ENCODE measurements at places on chromosomes 7 and 10.

GRCh38 chr10:80579181-80579763, 41.6 kb downstream of the SH2D4B start:
- no peak for DNase-seq

- DNase-seq: no peak
These were observed 458.8 kb upstream of the LRRTM3 start for GRCh38 chr10:66467042-66467441.

DNA sequence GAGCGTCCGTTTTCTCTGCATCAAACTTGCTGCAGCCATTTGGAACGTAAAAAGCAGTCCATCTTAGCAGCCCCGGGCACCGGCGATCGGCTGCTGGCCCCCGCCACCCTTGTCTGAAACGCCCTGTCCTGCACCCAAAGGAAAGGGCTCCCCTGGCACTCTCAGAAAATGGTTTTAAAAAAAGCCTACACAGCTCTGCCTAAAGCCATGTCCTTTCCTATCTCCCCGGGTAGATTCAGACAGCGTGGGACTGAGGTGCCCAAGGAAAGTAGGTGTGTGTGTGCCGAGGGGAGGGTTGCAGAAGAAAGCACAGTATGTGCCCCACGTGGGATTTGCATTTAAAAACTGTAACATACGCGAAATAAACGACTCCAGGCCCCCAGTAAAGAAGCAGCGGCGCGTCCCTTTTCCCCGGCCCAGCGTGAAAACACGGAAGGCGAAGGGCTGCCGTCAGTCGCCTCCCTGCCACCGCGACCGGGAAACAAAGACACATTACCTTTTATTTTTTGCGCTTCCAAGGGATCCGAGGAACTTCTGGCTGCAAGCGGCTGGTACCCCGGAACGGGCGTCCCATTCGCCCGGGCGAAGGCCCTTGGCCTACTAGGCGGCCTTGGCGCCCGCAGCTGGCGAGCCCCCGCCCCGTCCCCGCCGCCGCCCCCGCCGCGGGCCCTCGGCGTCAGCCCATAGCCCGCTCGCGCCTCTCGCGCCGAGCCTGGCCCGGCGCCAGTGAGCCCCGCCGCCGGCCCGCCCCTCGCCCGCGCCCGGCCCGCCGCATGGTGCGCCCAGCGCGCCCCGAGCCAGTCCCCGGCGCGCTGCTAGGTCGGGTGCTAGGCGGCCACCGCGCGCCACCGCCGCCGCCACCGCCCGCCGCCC, 304.6 kb downstream of the PRPF18 start:
- DNase-seq: peak; percentile 63

GRCh38 chr10:50325449-50326171, 74.3 kb upstream of the ASAH2 start:
- peak; percentile 48 for DNase-seq

DNA sequence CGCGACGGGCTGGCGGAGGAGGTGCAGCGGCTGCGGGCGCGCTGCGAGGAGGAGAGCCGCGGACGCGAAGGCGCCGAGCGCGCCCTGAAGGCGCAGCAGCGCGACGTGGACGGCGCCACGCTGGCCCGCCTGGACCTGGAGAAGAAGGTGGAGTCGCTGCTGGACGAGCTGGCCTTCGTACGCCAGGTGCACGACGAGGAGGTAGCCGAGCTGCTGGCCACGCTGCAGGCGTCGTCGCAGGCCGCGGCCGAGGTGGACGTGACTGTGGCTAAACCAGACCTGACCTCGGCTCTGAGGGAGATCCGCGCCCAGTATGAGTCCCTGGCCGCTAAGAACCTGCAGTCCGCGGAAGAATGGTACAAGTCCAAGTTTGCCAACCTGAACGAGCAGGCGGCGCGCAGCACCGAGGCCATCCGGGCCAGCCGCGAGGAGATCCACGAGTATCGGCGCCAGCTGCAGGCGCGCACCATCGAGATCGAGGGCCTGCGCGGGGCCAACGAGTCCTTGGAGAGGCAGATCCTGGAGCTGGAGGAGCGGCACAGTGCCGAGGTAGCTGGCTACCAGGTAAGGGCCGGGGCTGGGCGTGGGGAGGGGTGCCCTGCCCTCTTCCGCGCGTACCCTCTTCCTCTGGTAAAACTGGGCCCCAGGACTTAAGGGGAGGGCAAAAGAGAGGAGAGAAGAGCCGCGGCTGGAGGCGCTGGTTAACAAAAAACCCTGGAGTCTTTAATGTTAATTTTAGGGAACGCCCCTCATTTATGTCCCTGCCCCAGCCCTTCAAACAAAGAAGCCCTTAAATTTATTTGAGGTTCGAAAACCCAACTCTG, 987 bp downstream of the INA start:
- peak; percentile 47 for DNase-seq

- peak; percentile 74 for DNase-seq
These were observed 52.2 kb downstream of the GPR158 start for GRCh38 chr10:25226775-25227682.

GRCh38 chr10:77027576-77027975, 610.0 kb downstream of the KCNMA1 start:
- no peak for DNase-seq

- DNase-seq: no peak
These were observed 25.0 kb downstream of the GTF2IRD1 start for GRCh38 chr7:74478671-74479065.

DNA sequence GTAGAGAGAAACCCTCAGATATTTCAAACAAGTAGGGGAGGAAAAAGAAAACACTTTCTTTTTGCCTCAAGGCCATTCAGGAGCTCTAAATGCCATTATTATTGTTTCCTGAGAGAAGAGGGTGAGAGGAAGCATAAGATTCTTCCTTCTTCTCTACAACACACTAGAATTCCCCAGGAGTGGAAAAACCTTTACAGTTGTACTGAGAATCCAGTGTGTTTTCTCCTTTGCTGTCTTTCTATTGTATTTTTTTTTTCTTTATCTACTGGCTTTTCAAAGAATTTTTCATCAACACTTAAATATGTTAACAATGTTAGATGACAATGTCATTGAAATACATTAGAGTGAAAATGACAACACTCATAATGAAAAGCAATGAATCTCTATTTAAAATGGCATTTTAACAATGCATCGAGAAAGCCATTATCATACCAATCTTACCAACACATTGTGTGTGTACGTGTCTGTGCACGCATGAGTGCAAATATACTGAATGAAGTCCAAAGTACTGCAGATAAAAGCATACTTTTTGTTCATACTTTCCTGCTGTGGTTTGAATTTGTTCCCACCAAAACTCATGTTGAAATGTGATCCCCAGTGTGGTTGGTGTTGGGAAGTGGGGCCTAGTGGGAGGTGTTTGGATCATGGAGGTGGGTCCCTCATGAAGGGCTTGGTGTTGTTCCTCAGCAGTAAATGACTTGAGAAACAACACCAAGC, 24.2 kb upstream of the MACC1 start:
- no peak for DNase-seq

GRCh38 chr10:29081951-29082685, 206.8 kb upstream of the LYZL1 start:
- DNase-seq: no peak

DNA sequence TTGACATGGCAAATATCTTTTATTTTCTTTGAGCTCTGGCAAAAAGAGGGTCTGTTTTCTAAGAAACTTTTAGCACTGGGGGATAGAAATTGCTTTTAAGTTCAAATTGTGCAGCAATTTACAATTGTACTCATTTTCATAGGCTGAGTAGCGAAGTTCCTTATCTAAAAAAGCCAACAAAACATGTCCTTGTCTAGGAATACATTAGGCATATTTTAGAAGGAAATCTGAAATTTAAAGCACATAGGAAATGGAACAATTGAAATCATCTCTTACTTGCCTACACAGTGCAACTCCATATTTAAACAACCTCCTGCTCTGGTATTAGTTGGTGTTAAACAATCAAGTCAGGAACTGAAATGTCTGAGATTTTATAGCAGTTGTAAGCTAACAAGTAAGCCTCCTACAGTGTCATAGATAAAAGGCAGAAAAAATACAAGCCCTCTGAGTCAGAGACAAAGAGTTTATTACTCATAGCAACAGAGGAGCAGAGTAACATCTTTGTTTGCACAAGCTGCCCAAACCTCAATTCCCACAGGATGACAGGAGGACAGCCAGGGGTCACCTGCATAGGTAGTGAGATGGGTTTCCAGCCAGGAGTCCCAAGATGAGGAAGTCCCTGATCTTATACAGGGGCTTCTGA, 280.2 kb upstream of the HGF start:
- peak; percentile 6 for DNase-seq

DNA sequence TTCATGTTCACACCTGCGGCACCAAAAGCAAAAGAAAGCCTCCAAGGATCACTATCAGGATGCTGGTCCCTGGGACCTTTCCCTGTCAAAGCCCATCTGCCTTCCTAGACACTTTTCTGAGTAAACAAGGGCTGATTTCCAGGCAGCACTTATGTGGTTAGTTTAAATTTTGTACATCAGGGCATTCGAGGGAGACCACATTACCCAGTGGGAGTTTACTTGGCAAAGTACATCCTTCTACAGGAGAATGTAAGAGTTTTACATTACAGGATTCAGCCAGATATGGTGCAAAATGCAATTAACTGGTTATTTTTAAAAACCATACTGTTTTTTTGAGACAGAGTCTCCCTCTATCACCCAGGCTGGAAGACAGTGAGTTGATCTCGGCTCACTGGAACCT, 132.1 kb downstream of the CSTF2T start:
- no peak for DNase-seq

- no peak for DNase-seq
These were observed 9.9 kb upstream of the ACSL5 start for GRCh38 chr10:112363696-112364688.

- DNase-seq: no peak
These were observed 66.9 kb downstream of the STK17A start for GRCh38 chr7:43649755-43650274.

- peak; percentile 95 for DNase-seq
These were observed 70.8 kb upstream of the UCN3 start for GRCh38 chr10:5293691-5294550.

DNA sequence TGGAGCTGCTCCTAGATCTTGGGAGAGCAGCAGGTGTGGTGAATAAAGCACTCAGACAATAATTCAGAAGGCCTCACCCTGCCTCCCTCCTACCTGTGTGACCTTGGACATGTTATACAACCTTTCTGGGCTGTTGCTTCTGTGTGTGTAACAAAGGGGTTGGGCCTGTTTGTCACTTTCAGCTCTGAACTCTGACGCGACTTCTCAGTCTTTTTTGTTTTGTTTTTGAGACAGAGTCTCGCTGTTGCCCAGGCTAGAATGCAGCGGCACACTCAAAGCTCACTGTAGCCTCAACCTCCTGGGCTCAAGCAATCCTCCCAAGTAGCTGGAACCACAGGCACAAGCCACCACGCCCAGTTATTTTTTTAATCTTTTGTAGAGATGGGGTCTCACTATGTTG, 89.3 kb downstream of the DNMBP start:
- no peak for DNase-seq

DNA sequence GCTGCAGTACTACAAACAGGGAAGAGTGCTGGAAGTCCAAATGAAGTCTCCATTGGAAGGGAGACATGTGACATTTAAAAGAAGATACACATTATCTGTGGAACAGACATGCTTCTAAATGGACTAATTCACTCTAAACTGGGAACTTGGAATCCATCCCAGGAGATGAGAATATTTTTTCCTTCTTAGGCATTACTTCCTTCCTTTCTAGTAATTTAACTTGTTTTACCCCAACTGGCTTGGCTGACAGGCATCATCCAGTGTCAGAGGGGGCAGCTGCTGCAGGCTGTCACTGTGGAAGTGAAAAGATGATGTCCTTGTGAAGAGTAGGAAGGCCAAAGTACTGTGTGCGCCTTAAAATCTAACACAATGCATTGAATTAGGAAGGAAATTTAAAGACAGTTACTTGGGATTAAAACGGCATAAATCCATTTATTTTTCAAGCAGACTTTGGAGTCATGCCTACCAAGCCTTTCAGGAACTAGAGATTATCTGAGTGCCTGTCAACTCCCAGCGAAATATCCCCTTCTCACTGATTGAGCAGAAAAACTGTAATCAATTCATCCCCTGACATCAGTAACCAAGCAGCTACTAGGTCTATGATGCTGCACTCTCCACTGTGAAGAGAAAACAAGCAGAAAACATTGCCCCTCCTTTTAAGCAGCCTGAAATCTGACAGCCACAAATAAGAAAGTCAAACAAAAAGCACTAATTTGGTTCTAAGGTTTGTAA, 161.2 kb downstream of the DGKI start:
- no peak for DNase-seq

DNA sequence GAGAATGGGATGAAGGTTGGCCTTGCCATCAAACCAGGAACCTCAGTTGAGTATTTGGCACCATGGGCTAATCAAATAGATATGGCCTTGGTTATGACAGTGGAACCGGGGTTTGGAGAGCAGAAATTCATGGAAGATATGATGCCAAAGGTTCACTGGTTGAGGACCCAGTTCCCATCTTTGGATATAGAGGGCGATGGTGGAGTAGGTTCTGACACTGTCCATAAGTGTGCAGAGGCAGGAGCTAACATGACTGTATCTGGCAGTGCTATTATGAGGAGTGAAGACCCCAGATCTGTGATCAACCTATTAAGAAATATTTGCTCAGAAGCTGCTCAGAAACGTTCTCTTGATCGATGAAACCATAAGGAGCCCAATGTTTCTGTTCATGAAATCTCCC, 637 bp downstream of the RPEL1 start:
- no peak for DNase-seq

DNA sequence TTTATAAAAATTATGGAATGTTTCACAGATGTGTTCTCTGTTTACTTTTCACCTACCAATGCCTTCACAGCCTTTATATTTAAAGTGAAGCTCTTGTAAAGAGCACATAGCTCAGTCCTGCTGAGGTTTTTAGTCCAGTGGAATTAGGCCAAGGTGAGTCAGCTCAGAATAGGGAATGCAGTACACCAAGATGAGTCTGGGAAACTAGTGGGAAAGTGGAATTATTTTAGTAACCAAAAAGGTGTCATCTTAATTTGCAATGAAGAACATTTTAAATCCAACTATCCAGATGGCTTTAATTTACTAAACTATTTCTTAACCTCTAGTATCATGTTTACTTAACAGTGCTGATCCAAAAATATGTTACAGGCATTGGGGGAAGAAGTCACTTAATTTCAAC, 236.3 kb upstream of the CTBP2 start:
- DNase-seq: no peak

DNA sequence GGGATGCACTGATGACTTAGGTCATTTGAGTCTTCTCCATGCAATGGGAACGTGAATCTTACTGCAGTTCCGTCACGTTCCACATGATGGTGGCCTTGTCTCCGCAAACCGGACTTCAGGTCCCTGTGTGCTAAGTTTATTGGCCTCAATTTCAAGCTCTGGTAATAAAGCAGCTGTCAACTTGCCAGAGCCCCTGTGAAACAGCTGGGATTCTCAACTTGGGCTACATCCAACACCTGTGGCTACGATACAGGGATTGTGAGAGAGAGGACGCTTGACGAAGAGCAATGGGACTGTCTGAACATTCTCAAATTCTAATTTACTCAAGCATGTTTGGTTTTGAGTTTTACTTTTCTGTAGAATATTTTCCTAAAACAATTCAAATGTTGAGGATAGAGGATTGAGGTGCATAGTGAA, 174.2 kb downstream of the PTN start:
- peak; percentile 88 for DNase-seq

- no peak for DNase-seq
These were observed 4.6 kb upstream of the ZNF862 start for GRCh38 chr7:149833495-149834130.

GRCh38 chr7:10723832-10724231, 249.8 kb upstream of the PHF14 start:
- no peak for DNase-seq

- DNase-seq: no peak
These were observed 33.8 kb downstream of the GNG11 start for GRCh38 chr7:93955304-93955703.
